Esophagus squamous epithelium (tissue), 5 donors: ENCODE measurements at places on chromosomes 5 and 9.

DNA sequence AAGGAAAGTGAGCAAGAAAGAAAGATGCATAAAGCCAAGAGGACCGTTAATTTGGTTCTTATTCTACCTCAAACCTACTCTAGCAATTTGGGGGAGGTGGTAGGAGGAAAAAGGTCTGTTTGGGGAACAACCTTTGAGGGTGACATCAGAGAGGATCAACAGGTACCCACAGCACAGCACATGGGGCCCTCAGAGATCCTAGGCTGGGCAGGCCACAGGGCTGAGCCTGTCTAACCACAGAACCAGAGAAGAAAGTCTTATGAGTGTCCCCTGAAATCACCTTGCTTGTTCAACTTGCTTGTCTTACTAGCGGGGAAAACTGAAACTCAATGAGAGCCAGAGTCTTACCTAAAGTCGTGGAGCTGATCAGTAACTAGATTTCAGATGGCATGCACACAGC, 385.2 kb downstream of the SPOCK1 start:
- no peak overlapping the region for H3K27ac ChIP-seq
- no peaks in the 10 kb centered on the region for H3K36me3 ChIP-seq
- H3K4me1 ChIP-seq: no peaks in the 10 kb centered on the region
- peaks cover 9% of the 10 kb centered on the region for H3K27me3 ChIP-seq
- H3K4me3 ChIP-seq: no peak overlapping the region
- DNase-seq: no peak

GRCh38 chr5:136079195-136079985, 50.6 kb downstream of the TGFBI start:
- H3K4me3 ChIP-seq: no peak overlapping the region
- no peaks in the 10 kb centered on the region for H3K27me3 ChIP-seq
- peaks cover 25% of the 10 kb centered on the region for H3K4me1 ChIP-seq

GRCh38 chr5:126883564-126884245, 106.8 kb downstream of the LMNB1 start:
- H3K4me1 ChIP-seq: no peaks in the 10 kb centered on the region
- H3K36me3 ChIP-seq: no peaks in the 10 kb centered on the region
- no peak overlapping the region for H3K4me3 ChIP-seq
- no peaks in the 10 kb centered on the region for H3K27me3 ChIP-seq

DNA sequence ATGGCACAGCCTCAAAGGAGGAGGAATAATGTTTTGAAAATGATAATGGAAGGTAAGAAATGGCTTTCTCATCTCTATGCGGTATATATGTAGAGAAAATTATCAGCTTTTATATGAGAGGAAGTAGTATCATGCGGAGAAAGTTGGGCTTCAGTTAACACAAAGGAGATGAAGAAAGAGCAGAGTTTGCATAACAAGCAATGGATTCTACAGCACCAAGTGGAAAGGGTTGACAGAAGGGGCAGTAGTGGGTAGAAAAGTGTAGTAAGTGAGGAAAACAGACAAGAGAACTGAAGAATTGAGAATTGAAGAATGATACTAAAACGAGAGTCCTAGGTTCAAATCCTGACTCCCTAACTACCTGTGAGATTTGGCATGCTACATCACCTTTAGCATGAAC, 51.0 kb downstream of the GNG10 start:
- H3K4me3 ChIP-seq: no peak overlapping the region
- no peaks in the 10 kb centered on the region for H3K27me3 ChIP-seq
- H3K4me1 ChIP-seq: no peaks in the 10 kb centered on the region
- DNase-seq: no peak

- no peaks in the 10 kb centered on the region for H3K36me3 ChIP-seq
- no peaks in the 10 kb centered on the region for H3K27me3 ChIP-seq
- no peak overlapping the region for H3K27ac ChIP-seq
- H3K4me3 ChIP-seq: no peak overlapping the region
- H3K4me1 ChIP-seq: no peaks in the 10 kb centered on the region
These were observed 290.6 kb upstream of the PANK3 start for GRCh38 chr5:168869615-168870227.

- DNase-seq: no peak
- H3K4me3 ChIP-seq: no peak overlapping the region
- H3K27ac ChIP-seq: no peak overlapping the region
- no peaks in the 10 kb centered on the region for H3K4me1 ChIP-seq
- no peaks in the 10 kb centered on the region for H3K36me3 ChIP-seq
- H3K27me3 ChIP-seq: no peaks in the 10 kb centered on the region
These were observed 64.1 kb upstream of the RAD23B start for GRCh38 chr9:107218829-107219485.

DNA sequence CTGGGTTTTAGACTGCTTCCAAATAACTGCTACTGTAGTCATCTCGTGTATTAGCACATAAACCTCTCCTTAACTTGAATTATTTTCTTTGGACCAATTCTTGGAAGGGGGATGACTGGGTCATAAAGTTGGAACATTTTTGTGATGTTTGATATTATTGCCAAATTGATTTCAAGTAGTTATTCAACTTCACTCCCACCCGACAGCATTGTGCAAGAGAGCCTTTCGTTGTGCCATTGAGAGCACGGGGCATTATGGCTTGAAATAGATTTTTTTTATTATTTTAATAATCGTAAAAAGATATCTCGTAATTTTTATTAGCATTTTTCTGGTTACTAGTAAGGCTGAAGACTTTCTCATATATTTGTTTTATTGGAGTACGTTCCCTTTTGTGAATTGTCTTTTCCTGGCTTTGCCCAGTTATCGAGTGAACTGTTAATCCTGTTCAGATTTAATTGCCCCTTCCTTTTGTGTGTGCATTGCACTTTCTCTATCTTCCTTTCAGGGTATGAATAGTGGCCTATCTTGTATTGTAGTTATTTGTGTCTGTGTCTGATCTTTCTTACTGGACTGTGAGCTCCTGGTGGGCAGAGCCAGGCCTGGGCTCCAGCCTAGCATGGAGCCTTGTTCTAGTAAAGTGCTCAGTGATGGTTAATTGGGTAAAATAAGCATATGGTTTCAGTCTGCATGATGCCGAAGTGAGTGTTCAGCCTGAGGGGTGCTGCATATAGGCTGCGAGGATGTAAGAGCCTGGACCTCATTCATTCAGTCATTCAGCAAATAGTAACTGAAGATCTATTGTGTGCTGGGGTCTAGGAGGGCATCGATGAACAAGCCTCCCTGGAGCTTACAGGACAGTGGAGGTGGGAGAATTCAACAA, 93.5 kb upstream of the SHB start:
- no peak overlapping the region for H3K4me3 ChIP-seq
- no peak for DNase-seq
- H3K36me3 ChIP-seq: no peaks in the 10 kb centered on the region
- no peaks in the 10 kb centered on the region for H3K27me3 ChIP-seq
- H3K27ac ChIP-seq: no peak overlapping the region

- peaks cover 3% of the 10 kb centered on the region for H3K4me1 ChIP-seq
- H3K4me3 ChIP-seq: no peak overlapping the region
These were observed 127.9 kb downstream of the PALM2AKAP2 start for GRCh38 chr9:109907810-109908458.

DNA sequence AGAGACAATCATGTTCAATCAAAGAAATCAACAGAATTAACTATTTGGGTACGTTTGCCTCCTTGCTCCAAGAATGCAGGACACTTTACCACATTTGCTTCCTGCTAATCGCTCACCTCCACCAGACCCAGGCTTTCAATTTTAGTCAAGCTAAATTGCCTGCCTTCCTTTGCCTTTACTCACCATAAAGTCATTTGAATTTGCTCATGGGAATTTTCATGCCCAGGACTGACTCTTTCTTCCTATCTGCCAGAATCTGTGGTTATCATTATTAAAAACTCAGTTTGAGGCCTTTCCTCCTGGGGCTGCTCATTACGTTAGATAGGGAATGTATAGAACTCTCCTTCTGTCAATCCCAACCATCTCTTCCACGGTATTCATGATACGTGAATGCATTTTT, 1935.3 kb upstream of the WWC1 start:
- no peak overlapping the region for H3K4me3 ChIP-seq
- no peaks in the 10 kb centered on the region for H3K36me3 ChIP-seq
- no peaks in the 10 kb centered on the region for H3K4me1 ChIP-seq
- DNase-seq: no peak

DNA sequence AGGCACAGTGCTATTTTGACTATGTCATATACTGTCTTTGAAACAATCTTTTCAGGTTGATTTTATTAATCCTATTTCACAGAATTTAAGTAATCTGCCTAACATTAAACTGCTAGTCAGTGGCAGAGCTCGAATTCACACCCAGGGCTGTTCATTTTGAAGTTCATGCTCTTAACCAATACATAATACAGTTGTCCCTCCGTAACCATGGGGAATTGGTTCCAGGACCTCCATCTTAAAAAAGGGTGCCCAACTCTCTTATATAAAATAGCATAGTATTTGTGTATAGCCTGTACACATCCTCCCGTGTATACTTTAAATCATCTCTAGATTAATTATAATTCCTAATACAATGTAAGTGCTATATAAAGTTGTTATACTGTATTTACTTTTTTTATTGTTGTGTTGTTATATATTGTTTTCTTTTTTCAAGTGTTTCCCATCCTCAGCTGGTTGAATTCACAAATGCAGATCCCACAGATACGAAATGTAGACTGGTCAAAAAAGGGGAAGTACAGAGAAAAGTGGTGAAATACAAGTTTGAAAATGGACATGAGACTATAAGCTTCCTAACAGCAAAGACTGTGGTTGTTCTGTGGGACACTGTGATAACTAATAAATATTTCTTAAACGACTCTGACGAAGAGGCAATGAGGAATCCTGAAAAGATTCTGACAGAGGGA, 18.3 kb downstream of the RFX3 start:
- peaks cover 22% of the 10 kb centered on the region for H3K4me1 ChIP-seq
- H3K27me3 ChIP-seq: no peaks in the 10 kb centered on the region
- DNase-seq: no peak
- H3K36me3 ChIP-seq: no peaks in the 10 kb centered on the region

GRCh38 chr5:556909-557441, 32.7 kb upstream of the SLC9A3 start:
- H3K27me3 ChIP-seq: peaks cover 54% of the 10 kb centered on the region
- no peak overlapping the region for H3K27ac ChIP-seq
- DNase-seq: no peak
- no peaks in the 10 kb centered on the region for H3K36me3 ChIP-seq
- no peak overlapping the region for H3K4me3 ChIP-seq
- H3K4me1 ChIP-seq: no peaks in the 10 kb centered on the region

GRCh38 chr5:180802325-180803180, at the start of gene MGAT1:
TSS of gene MGAT1 (minus strand) at chr5:180802806. CDS start at chr5:180792971, 9,835 bp downstream.
- H3K4me3 ChIP-seq: peak within 1 kb of the TSS; percentile 87
- DNase-seq: peak; percentile 56
- no peaks in the 10 kb centered on the region for H3K27me3 ChIP-seq
- H3K27ac ChIP-seq: peak within 1 kb of the TSS; percentile 99
- H3K4me1 ChIP-seq: peaks cover 92% of the 10 kb centered on the region

GRCh38 chr5:138488481-138488945, 23.2 kb downstream of the EGR1 start:
- peaks cover 44% of the 10 kb centered on the region for H3K27me3 ChIP-seq
- H3K36me3 ChIP-seq: no peaks in the 10 kb centered on the region
- H3K4me1 ChIP-seq: peaks cover 66% of the 10 kb centered on the region
- peak overlapping the region; percentile 21 for H3K27ac ChIP-seq
